Stimulated activated CD8-positive, alpha-beta memory T cell treated with anti-CD3 and anti-CD28 coated beads, Interleukin-15, amount 100 ng/mL, for 48 hours (primary cell): ENCODE measurements at places on chromosomes 11 and 22.

DNA sequence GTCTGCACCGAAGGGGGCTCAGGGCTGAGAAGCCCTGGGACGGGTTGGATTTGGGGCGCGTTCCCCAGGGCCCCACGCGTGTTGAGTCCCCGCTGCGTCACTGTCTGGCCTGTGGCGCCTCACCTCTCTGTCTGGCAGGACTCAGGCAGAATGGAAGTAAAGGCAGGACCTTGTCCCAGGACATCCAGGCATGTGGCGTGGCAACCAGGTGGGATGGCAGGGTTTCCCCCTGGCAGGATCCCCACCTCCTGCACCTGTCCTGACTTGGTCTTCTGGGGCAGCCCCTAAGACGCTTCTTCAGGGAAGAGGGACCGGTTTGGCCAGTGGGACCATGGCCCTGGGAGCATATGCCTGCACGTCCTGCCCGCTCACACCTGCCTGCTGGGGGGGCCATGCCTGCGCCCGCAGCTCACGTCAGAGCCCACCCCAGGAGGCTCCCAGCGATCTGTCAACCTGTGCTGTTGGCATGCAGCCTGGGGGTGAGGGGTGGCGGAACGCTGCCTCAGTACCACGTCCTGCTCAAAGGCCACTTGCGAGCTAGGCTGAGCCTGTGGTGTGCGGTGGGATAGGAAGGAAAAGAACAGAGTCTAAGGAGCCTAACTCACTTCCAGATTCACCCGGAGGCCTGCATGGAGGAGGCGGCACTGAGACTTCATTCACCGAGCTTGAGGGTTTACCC lies 72.7 kb downstream of the KCNQ1 start:
- no peak for DNase-seq

DNA sequence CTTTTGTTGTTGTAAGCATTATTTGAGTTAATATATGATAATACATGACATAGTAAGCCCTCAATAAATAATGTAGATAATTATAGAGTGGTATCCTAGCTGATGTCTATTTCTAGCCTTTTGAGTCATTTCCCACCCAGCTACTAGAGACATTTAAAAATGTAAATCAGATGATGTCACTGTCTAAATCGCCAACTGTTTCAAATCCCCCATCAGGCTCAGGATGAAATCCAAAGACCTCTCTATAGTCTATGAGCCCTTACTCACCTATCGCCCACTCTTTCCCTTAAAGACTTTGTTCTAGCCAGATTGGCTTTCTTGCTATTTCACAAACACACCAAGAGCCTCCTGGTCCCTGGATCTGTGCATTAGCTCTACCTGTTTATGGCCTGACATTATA lies 135.4 kb upstream of the PLET1 start:
- no peak for DNase-seq

GRCh38 chr11:2199466-2200341 lies 28.1 kb upstream of the TH start:
- no peak for DNase-seq

DNA sequence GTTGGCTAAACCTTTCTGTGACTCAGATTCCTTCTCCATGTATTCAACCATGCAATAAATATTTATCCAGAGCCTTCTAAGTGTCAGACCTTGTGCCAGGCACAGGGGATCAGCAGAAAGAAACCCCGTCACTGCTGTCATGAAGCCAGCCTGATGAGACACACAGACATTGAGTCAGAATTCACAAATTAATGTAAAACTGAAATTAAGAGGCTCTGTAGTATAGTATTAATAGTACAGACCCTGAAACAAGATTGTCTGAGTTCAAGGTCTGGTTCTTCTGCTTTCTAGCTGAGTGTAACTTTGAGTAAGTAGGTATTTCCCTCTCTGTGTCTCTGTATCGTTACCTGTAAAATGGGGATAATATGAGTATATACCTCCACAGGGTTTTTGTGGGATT lies 46.9 kb downstream of the ME3 start:
- DNase-seq = no peak

GRCh38 chr11:7977232-7977917 lies 9.8 kb upstream of the EIF3F start:
- DNase-seq = no peak

DNA sequence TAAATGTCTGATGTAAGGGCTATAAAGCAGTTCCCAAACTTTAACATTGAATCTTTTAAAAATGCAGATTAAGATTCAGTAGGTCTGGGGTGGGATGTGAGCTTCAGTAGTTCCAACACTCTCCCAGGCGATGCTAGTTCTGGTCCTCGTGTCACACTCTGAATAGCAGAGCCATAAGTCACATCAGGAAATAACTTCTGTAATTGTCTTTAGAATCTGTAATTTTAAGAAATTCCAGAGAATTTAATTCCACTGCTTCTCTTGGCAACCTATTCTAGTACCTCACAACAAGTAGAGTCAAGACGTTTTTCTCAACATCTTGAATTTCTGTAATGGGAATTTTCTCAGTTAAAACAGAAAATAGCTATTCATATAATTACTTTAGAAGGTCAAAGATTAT lies 223.1 kb downstream of the TMEM135 start:
- DNase-seq = no peak
